ENCODE measurements at places on chromosomes 11 and 22.

DNA sequence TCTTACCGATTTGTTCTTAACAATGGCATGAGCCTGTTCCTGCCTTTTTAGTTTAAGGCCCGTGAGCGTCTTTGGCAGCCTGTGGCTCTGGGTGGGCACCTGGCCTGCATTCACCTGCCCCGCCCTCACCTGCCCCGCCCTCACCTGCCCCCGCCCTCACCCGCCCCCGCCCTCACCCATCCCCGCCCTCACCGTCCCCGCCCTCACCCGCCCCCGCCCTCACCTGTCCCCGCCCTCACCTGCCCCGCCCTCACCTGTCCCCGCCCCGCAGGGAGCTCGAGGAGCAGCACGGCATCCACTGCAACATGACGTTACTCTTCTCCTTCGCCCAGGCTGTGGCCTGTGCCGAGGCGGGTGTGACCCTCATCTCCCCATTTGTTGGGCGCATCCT is 14.2 kb downstream of the GATD1 start:
- peak; percentile 48 for DNase-seq

DNA sequence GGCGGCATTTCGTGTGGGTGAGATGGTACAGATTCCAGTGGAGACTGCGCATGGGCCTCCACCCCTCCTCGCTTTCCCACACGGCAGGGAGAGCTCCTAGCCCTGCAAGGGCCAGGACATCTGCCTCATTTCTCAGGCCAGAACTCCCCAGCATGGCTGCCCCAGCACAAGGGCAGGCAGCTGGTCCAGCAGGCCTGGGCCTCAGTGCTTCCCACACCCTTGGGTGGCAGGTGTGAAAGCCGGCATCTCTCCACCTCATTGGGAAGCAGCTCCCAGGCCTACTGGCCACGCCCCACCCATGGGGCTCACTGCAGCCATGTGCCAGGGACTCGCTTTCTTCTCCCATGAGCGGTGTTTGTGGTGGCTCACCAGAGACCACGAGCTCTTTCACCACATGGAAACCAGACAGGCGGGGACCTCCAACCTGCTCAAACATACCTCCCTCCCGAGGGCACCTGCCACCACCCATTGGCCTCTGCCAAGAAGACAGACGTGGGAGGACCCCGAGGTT is 79.1 kb downstream of the NAT10 start:
- DNase-seq = no peak

- DNase-seq = no peak
These were observed 878.5 kb upstream of the LRRC4C start for GRCh38 chr11:42337786-42338455.

DNA sequence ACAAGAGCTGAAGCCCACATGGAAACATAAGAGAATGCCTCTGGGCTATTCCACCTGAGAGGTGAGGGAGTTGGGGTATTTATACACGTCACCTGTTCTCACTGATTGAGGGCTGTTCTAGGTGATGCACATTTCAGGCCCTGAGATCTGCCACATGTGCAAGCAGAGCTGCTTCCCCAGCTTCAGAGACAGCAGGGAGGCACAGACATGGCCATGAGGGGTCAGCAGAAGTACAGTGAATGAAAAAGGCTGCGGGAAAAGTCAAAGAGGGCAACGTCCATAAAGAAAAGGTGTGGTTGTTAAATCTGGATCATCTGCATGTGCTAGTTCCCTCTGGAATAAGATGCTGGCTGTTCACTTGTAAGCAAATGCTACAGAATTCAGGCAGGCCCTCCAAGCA is 75.4 kb downstream of the GAB4 start:
- peak; percentile 9 for DNase-seq

DNA sequence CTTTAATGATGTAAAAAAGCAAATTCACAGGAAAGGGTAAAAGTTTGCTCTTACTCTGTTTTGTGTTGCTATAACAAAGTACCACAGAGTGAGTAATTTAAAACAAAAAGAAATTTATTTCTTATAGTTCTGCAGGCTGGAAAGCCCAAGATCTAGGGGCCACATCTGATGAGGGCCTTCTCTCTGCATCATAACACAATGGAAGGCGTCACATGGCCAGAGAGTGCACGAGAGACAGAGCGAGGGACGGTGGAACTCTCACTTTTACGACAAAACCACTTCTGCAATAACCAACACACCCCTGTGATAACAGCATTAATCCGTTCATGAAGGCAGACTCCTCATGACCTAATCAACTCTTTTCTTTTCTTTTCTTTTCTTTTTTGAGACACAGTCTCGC is 31.1 kb downstream of the CD6 start:
- DNase-seq = no peak

DNA sequence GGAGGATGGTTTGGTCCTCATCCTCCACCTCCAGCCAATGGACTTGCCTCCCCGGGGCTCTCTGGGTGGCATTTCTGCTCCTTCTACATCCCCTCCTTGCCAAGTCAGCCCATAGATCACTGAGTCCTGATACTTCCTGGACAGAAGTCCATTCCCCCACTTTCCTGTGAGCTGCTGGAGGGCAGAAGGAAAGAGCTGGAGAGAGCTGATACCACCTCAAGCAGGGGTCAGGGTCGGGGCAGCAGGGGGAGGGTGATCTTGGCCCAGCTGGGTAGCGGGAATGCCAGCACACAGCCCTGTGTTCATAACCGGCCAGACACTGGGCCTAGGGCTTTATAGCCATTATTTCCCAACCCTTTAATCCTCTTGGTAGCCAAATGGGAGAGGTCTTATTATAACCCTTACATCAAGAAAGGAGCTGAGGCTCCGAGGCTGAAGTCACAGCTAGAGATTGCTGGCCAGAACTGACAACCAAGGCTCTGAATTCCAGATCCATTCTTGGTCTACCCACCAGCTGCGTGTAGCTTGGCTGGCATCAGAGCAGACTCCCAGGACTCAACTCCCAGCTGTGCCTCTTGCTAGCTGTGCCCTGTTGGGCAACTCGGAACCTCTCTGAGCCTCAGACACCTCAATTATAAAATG is 39.9 kb downstream of the CD6 start:
- DNase-seq = no peak

- DNase-seq = no peak
These were observed 45.2 kb downstream of the ARHGEF12 start for GRCh38 chr11:120381401-120381800.

GRCh38 chr11:107675902-107676301 is 36.0 kb downstream of the SLN start:
- no peak for DNase-seq

- DNase-seq = no peak
These were observed 261.3 kb downstream of the TMEM135 start for GRCh38 chr11:87299041-87299481.

DNA sequence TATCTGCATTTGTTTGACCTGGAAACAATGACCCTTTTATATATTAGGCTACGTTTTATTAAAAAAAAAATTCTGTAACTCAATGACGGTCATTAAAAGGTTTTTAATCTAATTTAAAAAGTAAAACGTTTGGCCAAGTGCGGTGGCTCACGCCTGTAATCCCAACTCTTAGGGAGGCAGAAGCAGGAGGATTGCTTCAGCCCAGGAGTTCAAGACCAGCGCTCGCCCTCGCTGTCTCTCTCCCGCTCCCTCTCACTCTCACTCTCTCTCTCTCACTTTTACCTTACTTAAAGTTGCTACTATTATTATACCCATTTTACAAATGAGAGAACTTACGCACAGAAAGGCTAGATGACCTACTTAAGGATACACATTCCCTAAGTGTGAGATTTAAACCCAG is 814 bp upstream of the NARS2 start:
- DNase-seq = no peak

DNA sequence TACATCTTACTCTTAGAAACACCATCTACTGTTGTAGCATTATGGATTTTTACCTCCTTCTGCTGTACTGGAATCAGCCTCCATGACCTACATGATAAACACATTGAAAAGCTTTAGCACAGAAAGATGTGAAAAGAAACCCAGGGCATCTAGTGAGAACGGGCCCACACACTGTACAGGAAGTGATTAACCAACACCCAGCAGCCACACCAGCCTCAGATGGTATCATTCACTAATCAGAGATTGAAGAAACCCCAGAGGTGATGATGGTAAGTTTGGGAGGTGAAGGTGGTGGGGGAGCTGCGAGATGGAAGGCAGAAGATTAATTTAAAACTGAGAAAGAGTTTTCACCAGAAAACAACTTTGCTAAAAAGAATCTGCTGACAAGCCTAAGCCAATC is 46.1 kb downstream of the RASSF10 start:
- no peak for DNase-seq

Measured in NCI-H2029 treated with DMSO at 0.1 percent for 48 hours (cell line).